ENCODE measurements at places on chromosomes 2 and 18.

DNA sequence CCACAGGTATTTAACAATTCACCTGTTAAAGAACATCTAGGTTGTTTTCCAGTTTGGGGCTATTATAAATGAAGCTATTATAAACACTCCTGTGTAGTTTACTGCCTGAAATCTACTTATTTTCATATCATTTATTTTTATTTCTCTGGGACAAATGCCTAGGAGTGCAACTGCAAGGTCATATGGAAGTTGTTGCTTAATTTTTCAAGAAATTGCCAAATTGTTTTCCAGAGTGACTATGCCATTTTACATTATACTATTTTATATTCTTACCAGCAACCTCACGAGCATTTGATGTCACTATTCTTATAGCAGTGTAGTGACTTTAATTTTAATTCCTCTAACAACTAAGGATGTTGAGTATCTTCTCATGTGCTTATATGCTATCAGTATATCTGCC, 298.4 kb downstream of the EXOC6B start:
- DNase-seq, result no peak

DNA sequence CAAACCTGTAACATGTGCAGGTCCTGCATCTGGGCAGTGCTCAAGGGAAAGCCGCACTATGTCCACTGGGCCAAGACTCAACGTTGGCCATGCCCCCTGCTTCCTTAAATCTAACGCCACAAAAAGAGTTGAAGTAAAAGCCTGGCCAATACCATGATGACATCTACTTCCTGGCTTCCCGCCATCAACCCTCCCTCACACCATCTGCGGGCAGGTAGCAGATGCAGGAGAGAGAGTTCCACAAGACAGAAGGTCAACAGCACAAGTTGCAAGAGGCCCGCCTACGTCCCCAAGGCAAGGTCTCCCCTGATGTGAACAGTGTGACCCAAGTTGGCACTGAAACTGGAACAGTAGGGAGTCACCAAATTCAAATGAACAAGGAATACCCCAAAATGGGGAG, 48.4 kb downstream of the ABCG8 start:
- no peak for DNase-seq

GRCh38 chr2:214103276-214104001, 307.4 kb upstream of the VWC2L start:
- no peak for DNase-seq

GRCh38 chr2:232497348-232497747, 9.7 kb upstream of the ECEL1 start:
- no peak for DNase-seq

- DNase-seq, result peak; percentile 67
Measured at GRCh38 chr2:215929602-215930335, 83.6 kb downstream of the MREG start.

GRCh38 chr2:43324259-43325106, 98.1 kb upstream of the ZFP36L2 start:
- DNase-seq, result peak; percentile 44

- DNase-seq, result no peak
Measured at GRCh38 chr2:183926433-183926832, 671.9 kb upstream of the ZNF804A start.

GRCh38 chr2:105556366-105556765, 157.5 kb upstream of the FHL2 start:
- DNase-seq, result no peak

GRCh38 chr18:55249550-55249949, 290.3 kb upstream of the CCDC68 start:
- DNase-seq, result no peak

GRCh38 chr2:95052307-95052706, 26.8 kb downstream of the MAL start:
- DNase-seq, result no peak

- no peak for DNase-seq
Measured at GRCh38 chr18:6509417-6509816, 94.7 kb upstream of the L3MBTL4 start.

DNA sequence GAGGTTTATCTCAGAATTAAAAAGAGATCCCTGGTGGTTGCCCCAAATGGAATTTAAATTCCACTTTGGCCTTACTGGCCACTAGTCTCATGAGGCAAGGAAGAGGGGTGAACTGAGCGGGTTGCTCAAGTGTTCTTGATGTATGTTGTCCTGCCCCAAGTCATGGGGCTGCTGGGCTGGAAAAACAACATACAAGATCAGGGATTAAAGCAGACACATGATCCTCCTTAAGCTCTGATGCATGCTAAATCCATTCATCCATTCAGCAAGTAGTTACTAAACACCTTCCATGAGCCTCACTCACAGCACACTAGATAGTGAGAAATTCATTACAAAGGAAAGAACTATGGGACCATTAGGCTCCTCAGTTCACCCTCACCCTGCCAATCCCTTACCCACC, 196.3 kb downstream of the MREG start:
- no peak for DNase-seq

DNA sequence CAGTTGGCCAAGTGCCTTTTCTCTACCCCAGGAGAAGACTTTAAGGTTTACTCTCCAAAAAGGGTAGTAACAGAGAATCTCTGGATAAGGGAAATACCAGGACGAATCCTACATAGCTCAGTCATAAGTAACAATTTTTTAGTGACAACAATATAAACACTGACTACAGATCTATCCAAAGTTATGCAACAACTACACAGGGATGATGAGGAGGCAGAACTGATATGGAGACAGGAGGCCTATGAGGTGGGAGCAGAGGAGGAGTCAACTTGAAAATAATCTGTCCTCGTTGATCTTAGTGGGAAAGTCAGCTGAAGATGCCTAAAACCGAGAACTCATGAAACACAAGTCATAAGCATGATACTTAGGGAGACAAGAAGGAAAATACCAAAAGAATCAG, 40.2 kb downstream of the SLC35F5 start:
- peak; percentile 30 for DNase-seq

- peak; percentile 54 for DNase-seq
Measured at GRCh38 chr2:156452971-156453370, 16.8 kb downstream of the GPD2 start.

- no peak for DNase-seq
Measured at GRCh38 chr18:79133724-79134123, 64.5 kb downstream of the ATP9B start.

All from GM23248 (cell line).